NCI-H187 treated with DMSO at 0.1 percent for 48 hours (cell line): ENCODE measurements at places on chromosomes 7 and 10.

- no peak for DNase-seq
Observed at GRCh38 chr7:1748076-1748838, 78.2 kb downstream of the ELFN1 start.

DNA sequence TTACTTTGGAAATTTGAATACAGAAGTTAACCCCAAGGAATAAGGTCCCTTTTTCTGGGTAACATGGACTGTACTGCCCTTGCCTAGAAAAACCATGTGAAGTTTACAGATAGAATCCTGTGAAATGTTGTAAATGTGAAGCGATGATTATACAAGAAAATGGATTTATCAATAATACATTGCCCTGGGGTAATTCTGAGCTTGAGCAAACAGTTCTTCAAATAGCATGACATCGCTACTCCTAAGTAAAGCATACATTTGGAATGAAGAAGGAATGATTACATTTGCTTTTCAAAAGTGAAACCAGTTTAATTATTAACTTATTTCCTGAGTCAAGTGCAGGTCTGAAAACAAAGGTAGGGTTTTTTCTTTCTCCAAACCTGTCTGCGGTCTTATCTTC lies 43.3 kb upstream of the FZD8 start:
- no peak for DNase-seq

DNA sequence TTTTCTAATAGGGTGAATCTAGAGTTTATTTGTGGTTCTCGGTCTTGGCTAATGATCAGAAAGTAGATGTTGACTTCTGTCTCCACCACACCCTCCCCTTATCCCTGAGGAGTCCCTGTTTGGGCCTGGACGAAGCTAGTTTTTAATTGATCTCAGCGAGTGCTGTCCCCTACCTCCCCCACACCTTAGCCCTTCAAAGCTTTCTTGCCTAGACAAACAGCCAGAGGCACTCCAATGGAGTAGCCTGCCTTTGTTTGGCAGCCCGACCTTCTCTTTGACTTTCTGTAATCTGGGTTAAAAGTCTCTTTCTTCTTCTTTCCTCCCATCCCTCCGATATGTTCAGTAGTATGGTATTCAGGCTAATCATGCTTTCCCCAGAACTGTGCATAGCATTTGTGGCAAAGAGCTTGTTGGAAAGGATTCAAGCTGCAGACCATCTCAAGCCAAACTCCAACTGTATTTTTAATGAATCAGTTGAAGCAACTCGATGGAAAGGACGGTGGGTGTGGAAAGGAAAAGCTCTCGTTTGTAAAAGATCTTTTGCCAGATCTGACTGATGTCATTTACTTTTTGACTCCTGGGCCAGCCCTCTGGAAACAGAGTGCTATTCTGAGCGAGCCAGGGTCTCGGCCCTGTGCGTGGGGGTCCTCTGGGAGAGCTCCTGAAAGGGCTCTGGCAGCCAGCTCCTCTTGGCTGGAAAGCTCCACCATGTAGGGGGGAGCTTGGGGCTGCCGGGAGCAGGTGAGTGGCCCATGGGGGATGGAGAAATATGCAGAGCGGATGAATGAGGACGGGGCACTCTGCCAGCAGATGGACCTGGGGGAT lies 4.5 kb downstream of the FAM180A start:
- DNase-seq, result no peak

- DNase-seq, result no peak
Observed at GRCh38 chr7:129465080-129465479, 30.8 kb downstream of the STRIP2 start.

DNA sequence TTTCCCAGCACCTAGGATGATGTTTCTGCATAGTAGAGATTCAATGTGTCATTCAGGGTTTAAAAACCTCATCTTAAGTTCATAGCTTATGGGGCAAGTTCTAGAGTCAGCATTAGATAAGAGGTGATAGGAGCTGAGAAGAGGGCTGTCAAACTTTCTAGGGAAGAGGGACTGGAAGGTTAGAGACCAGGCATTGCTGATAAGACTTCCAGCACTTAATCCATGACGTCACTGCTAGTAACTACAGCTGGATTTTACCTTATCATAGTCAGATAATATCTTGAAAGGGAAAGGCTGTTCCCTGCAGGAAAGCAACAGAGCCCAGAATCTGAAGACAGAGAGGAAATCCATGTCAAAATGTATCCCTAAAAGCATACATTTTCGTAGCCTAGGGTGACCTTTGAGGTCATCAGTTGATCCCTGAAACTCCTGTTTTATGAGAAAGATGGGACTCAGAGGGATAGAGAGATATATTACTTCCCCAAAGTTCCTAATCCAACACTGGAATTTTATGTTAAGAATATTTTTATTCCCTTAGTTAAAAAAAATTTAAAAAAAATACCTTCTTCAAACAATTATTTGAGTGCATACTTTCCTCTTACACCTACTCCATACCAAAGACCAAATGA lies 3.3 kb upstream of the CPED1 start:
- no peak for DNase-seq

GRCh38 chr10:113430634-113431397 lies 122.0 kb upstream of the HABP2 start:
- DNase-seq, result no peak

GRCh38 chr10:67520924-67521520 lies 175.0 kb downstream of the CTNNA3 start:
- DNase-seq, result no peak

DNA sequence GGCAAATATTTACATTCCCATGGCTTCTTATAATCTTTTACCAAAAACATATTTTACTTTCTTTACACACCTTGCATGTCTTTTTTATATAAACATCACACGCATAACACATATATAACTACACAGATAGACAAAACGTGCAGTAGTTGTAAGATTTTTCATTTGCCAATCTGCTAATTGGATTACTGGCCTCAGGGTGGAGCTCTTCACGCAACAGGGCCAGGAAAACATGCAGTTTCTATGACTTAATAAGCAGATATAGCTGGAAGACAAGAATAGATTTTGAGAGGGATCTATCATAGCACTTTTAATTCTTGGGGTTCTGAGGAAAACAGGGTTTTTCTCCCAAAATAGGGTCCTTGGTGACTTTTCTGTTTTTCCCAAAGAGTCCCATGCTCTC lies 12.7 kb downstream of the ACADSB start:
- no peak for DNase-seq

DNA sequence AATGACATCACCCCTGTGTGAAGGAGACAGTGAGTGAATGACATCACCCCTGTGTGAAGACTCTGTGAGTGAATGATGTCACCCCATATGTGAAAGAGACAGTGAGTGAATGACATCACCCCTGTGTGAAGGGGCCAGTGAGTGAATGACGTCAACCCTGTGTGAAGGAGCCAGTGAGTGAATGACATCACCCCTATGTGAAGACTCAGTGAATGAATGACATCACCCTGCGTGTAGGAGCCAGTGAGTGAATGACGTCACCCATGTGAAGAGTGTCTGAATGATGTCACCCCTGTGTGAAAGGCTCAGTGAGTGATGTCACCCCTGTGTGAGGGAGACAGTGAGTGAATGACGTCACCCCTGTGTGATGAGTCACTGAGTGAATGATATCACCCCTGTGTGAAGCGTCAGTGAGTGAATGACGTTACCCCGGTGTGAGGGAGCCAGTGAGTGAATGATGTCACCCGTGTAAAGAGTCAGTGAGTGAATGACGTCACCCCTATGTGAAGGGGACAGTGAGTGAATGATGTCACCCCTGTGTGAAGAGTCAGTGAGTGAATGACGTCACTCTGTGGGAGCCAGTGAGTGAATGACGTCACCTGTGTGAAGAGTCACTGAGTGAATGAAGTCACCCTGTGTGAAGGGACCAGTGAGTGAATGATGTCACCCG lies 478.1 kb downstream of the PTPRN2 start:
- DNase-seq, result no peak

- DNase-seq, result no peak
Observed at GRCh38 chr10:109947111-109947920, 24.0 kb upstream of the XPNPEP1 start.

DNA sequence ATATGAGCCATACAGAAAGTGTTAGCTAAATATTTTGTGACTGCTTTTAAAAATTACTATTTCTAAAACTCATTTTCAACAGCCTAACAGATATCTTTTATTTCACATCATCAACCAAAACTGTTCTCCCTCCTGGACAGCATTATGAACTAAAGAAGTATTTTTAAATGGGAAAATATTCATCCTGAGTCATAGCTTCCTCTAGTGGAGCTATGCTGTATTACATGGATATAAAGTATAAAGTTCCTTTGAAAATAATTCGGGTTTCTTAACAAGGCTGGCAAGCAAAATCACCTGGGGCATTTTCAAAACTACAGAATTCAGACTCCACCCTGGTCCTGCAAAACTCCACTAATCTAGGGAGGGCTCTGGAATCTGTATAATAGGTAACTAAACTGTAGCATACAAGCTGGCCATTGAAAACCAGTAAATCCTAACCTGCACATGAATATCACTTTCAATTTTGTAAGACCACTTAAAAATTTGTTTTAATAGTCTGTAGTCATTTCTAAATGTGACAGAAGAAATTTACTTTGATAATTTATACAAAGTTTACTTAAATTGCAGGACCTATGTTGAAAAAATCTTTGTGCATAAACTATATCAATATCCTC lies 53.5 kb downstream of the SCIN start:
- DNase-seq, result no peak

GRCh38 chr10:70773965-70774809 lies 11.0 kb downstream of the TBATA start:
- no peak for DNase-seq

DNA sequence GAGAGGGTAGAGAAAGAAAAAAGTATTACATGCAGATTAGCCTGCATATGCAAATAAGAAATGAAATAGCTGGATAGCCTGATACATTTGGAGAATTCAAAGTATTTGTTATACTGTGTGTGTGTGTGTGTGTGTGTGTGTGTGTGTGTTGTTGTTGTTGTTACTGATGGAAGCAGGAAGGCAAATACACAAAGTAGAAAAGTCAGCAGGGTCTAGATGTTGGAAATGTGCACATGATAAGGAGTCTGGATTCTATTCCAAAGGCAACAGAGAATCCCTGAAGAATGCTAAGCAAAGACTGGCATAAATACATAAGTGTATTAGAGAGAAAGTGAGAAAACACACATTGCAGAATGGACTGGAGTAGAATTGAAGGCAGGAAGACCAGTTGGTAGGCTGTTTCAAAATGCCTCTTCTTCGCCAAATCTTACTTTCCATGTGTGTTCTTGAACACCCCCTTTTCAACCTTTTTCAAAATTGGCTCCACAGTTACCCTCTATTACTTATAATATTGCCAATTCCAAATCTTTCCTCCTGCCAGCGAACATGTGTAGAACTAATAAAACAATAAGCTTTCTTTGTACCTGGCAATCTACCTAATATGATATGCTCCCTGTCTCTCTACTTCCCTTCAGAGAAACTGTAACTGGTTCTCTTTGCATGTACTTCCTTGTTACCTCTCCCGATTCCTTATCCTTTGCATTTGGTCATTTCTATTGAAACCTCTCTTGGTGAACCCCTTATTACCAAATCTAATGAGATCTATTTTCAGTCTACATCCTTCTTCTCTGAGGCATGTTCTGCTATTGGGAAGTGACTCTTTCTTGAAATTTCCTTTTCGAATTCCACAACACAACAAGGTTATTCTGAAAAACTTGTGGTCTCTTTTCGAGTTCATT lies 6.2 kb downstream of the CPED1 start:
- DNase-seq, result no peak

GRCh38 chr7:4076701-4077294 lies 605.3 kb upstream of the FOXK1 start:
- DNase-seq, result no peak
